Pancreas (tissue), 10 donors: ENCODE measurements at places on chromosomes 6 and 20. TPM values are rescaled to one million over a fixed set of nuclear protein-coding genes. Genes with fewer than 3 reads are reported as not detected.

- no peak for DNase-seq
Measured at GRCh38 chr6:81084776-81085430, 667.6 kb downstream of the TENT5A start.

DNA sequence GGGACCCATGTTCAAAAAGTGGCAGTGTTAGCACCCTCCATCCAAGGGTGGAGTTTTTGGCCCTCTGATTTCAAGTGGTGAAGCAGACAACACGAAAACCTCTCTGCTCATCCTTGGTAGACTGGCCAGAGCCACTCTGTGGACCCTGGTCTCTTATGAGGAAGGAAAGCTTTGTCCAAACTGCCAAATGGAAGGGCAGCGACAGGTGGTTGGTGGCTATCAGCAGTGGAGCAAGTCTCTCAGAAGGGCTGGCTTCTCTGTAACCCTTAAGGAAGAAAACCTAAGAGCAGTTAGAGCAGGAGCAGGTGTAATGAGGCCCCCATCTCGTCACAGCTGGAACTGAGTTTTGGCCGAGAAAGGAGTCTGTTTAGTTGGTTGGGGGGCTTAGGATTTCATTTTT lies 155.8 kb downstream of the SLC16A10 start:
- DNase-seq, result no peak

GRCh38 chr20:50675671-50676376 lies 15.5 kb downstream of the RIPOR3 start:
- no peak for DNase-seq

DNA sequence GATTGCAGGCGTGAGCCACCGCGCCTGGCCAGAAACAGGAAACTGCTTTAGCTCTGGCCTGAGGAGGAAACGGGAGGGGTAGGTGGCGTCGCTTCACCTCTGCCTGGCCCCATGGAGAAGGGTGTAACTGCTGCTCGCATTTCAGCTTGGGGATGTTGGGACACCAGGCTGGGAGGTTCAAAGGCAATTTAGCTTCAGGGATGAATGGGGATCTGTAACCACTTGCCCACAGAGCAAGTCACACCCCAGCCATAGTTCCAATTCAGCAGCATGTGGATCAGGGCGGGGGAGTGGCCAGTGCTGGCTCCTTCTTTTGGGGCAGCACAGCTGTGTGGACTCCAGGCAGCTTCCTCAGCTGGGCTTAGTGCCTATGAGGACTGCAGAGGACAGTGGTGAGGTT lies 34.8 kb upstream of the NUP153 start:
- no peak for DNase-seq

Gene CD24
- total RNA-seq, result 694 TPM

GRCh38 chr20:53097791-53098190 lies 125.6 kb downstream of the TSHZ2 start:
- no peak for DNase-seq

- no peak for DNase-seq
Measured at GRCh38 chr6:96522465-96523009, 931 bp downstream of the UFL1 start.

DNA sequence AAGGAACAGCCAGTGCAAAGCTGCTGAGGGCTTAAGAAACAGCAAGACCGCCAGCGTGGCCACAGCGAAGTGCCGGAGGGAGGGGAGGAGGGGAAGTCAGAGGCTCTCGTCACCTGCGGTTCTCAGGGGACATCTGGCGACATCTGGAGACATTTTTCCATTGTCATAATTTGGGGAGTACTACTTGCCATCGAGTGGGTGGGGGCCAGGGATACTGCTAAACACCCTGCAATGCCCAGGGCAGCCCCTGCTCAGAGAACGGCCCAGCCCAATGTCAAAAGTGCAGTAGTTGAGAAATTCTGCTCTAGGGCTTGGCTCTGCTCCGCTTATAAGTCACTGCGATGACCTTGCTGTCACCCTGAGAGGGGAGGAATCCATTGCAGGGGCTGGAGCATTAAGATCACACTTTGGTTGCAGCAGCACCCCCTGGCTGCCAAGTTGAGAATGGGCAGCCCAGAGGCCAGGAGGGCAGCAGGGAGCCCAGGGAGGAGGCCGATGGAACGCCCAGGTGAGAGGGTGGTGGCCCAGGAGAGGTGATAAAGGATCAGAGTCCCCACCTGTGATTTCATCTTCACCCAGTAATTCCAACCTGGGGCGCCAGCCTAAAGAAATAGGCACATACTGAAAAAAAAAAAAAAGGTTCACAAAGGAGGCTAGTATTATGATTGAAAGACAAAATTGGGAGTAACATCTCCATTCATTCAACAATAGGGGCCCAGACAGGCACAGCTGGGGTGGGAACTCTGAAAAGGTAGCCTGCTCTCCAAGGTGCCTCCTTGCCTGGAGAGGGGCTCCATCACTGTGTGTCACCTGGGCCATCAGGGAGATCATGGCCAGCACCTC lies 218.2 kb downstream of the BMP7 start:
- no peak for DNase-seq

Gene SPINT3
- total RNA-seq, result not detected

GRCh38 chr6:83853178-83854000 lies at the start of gene RIPPLY2:
Gene RIPPLY2 (plus strand): TSS chr6:83853360. CDS start chr6:83853417, 57 bp downstream.
- no peak for DNase-seq

GRCh38 chr20:3782597-3782996 lies 1.3 kb upstream of the SPEF1 start:
- peak; percentile 23 for DNase-seq

- DNase-seq, result no peak
Measured at GRCh38 chr20:53914781-53915445, 155.5 kb downstream of the BCAS1 start.

Gene TULP4
- 67.1 TPM for total RNA-seq

- DNase-seq, result no peak
Measured at GRCh38 chr20:46023999-46024398, 5.0 kb upstream of the SLC12A5 start.

Gene EMILIN3
- total RNA-seq, result not detected

Gene RNF144B
- 9.6 TPM for total RNA-seq

DNA sequence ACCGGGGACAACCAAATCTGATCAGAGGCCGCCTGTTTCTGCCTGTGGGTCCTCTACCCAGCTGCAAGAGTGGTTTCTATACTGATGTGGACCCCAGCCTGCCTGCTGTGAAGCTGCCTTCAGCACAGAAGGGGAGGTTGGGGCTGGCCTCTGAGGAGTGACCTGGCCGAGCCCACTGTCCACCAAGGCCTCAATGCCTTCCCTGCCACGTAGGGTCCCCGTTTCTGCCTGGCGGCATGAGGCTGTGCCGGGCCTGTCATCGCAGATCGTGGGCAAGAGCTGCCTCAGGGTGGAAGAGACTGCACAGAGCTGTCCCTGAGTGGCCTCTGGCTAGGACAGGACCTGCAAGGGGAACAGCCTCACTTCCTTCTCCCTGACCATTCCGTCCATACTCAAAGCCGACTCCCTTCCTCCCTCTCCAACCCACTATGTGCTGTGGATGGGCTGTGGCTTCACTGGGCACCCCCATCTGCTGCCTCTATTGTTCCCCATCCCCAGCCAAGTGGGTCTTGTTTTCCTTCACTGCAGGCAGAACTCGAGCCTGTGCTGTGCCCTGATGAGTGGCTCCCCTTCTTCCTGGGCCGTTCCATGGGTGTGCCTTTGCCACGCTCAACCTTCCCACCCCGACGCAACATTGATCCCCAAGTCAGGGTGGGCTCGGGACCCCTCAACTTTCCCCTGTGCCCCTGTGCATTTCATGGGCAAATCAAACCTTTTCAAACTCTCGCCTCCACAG lies 60.3 kb downstream of the ERMARD start:
- DNase-seq, result peak; percentile 55

GRCh38 chr20:9634327-9634726 lies 119.9 kb downstream of the LAMP5 start:
- DNase-seq, result no peak

DNA sequence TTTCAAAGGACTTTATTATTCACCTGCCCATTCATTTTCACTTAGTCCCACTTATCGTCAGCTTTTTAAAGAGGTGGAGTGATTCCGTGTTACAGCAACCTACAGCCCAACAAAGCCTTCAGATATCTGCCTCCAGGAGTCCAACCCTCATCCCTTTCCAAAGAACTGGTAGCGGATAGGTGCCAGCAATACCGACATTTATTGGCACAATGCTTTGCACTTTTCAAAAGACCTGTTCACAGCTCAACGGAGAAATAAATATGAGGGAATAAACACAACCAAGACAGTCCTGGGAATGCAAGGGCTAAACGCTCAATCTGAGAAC lies 819 bp upstream of the MTRF1L start:
- no peak for DNase-seq

DNA sequence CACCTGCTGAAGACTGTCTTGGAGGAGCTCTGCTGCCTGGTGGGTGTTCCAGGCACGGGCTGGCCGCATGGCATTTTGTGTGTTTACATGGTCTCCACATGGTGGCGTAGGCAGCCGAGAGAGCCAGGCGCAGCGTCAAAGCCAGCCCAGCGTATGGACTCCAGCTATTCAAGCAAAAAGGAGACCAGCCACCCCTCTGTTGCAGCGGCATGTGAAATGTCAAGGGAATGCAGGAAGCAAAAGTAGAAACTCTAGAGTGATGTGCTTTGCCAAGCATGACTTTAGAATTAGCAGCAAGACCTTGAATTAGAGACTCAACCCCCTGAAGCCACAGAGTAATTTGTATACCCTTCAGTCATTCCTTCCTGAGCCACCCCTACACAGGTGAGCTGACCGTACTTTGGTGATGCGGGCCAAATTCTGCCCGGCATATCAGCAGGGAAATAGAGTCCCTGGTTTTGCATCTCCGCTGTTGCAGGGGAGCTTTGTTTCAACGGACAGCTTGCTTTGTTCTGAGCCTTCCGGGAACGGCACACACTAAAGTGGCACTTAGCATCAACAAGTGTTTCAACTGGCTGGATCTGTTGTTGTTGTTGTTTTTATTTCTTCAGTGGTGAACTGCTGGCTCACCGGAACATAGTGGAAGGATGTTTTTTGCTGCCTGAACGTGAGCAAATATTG lies 48.5 kb downstream of the FNDC1 start:
- DNase-seq, result peak; percentile 20

GRCh38 chr20:50312682-50313521 lies 122.3 kb downstream of the CEBPB start:
- DNase-seq, result peak; percentile 72

Gene SNX5
- 26.3 TPM for total RNA-seq

DNA sequence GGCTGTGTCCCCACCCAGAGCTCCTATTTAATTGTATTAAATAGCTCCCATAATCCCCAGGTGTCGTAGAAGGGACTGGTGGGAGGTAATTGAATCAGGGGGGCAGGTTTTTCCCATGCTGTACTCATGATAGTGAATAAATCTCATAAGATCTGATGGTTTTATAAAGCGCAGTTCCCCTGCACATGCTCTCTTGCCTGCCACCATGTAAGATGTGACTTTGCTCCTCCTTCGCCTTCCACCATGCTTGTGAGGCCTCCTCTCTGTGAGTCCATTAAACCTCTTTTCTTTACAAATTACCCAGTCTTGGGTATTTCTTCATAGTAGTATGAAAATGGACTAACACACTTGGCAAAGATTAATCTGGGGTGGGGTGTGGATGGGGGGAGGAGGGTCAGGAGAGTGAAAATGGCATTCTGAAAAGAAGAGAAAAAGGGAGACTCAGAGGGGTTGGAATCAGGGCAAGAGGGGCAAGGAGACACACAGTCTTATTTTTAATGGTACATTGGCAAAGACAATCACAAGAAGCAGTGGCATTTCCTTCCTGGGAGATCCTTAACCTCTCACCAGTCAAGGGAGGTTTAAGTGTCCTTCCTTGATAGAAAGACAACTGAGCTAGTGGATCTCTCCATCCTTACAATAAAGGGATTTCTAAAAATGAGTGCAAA lies 37.5 kb upstream of the NOX3 start:
- DNase-seq, result no peak

Gene LPA
- 1.8 TPM for total RNA-seq

- DNase-seq, result no peak
Measured at GRCh38 chr6:30857112-30857511, 27.2 kb upstream of the DDR1 start.

Gene ADTRP
- not detected for total RNA-seq

GRCh38 chr6:2158596-2159271 lies 86.7 kb downstream of the GMDS start:
- DNase-seq, result no peak

Gene FAM83B
- total RNA-seq, result 2.0 TPM
